ENCODE measurements at places on chromosomes 7 and 10.

DNA sequence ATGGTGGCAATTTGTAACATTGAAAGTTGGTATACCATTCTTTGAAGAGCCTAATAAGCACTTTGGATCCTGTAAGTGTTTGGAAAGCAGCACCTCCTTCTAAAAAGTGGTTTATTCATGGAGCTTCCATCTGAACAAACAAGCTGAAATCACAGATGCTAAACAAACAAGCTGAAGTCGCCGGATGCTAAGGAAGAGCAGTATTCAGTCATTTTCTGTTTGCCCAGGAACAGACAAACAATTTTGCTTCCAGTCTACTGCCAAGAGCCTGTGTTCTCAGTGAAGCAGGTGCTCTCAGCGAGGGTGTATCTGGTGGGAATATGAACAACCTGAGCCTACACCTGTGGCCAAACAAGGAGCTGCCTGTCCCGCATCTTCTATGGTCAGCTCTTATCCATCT, 6.3 kb downstream of the COL28A1 start:
- DNase-seq: no peak

- DNase-seq: no peak
Observed at GRCh38 chr10:5711642-5712041, 27.0 kb downstream of the TASOR2 start.

DNA sequence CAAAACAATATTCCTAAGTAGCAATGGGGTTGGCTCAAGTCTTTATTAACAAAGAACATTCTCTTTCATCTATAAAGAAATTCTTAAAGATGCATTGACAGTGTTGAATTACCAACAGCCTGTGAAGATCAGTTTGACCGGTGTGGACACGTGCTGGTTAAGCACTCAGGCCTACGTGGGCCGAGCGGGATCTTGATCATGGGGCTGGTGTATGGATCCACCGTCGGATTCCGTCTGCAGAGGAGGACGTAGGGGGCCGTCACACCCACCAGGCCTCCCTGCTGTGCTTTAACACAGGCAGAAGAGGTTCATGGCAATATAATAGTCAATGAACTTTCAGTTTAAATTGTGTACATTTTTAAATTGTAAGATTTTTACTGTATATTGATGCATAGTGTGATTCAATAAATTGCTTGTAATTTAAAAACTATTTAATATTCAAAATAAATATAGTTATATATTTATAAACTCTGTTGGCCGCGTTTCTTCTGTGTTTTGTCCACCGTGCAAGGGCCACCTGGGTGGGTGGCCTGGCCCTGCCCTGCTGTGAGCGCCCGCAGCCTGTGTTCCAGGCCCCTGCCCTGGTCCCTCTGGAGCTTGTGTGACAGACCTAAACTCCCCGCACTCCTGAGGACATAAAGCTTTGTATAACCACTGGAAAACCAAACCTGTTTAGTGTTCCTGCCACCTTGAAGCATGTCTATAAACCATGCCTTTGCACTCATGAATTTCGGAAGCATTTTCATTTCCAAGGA, 1.9 kb upstream of the BHLHA15 start:
- no peak for DNase-seq

- DNase-seq: no peak
Observed at GRCh38 chr7:156499247-156499881, 141.2 kb upstream of the RNF32 start.

DNA sequence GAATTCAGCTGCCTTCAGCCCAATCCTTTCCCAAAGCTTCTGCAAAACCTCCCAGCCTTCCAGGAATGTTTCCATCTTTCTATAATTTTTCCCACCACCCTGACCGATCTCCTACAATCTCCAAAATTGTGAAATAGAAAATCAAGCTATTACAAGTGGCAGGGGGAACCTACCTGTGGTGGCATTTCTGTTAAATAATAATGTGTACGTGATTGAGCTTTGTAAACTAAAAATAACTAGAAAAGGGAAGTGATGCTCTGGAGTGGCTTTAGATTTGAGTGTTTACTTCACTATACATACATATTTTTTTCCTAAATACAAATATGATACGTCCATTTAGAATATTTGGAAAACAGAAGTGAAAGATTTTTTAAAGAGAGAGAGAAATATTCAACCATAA, 593.6 kb downstream of the GRM8 start:
- DNase-seq: peak; percentile 18

DNA sequence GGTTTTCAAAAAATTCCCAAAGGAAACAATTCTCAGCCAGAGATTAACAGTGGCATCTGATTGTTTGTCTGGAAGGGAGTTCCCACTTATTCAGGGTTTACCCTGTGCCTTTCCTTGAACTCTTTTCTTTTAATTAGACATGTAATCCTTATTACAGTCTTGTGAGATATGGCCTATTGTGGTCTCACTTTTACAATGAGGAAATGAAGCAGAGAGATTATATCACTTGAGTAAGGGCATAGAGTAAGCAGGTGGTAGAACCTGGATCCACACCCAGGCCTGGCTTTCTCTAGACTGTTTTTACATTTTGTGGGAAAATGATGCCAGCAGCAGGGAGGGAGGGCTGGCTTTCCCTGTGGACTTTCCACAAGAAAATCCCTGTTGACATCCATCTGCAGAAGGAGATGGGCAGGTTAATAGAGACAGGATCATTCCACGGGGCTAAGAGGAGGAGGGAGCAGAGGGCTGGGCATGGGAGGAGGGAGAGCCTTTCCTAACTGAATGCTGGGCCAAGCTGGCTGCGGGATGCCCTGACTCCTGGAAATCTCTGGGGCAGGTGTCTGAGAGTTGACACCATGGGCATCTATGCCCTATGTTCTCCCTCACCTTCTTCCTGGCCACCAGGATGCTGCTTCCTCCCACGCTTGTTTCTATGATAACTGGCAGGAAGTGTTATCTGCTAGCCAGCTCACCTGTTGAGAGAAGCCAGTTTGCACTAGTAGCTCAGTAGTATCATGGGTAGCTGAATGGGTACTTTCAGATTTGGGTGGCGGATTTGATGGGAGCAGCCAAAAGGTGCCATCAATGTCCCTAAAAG, 28.7 kb upstream of the ARHGAP22 start:
- peak; percentile 31 for DNase-seq

GRCh38 chr7:129780257-129780973, 168.9 kb downstream of the NRF1 start:
- DNase-seq: peak; percentile 84

DNA sequence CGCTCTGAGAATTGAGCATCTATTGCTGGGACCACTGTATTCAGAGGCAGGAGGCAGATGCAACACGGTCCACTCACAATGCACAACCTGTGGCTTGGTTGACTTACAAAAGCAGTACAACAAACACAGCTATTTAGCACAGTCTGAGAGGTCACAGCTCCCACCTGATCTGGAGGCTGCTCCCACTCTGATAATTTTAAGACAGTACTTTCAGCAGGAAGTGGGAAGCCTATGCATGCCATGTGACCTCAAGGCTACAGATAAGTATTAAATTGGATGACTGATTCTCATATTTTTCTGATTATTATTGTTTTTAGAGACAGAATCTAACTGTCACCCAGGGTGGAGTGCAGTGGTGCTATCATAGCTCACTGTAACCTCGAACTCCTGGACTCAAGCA, 659.3 kb downstream of the PARD3 start:
- no peak for DNase-seq

GRCh38 chr7:37110660-37111424, 337.8 kb downstream of the ELMO1 start:
- DNase-seq: no peak

GRCh38 chr7:154795437-154795836, 207.5 kb downstream of the PAXIP1 start:
- no peak for DNase-seq

DNA sequence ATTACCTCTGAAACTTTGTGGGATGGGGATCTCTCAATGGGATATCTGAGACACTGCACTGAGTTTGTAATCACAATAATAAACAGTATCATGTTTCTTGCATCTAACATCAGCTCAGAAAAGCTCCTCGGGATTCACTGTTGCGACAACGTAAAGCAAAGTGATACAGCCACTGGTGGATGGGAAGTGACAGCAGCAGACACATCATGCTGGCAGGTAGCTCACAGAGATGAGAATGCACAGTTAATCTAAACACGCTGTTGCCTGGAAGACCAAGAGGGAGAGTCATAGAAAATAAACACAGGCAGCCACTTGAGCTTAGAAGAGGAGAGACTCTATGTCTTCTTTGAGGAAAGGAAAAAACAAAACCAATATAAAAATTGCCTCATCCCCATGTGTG, 513.8 kb downstream of the MAGI2 start:
- no peak for DNase-seq

DNA sequence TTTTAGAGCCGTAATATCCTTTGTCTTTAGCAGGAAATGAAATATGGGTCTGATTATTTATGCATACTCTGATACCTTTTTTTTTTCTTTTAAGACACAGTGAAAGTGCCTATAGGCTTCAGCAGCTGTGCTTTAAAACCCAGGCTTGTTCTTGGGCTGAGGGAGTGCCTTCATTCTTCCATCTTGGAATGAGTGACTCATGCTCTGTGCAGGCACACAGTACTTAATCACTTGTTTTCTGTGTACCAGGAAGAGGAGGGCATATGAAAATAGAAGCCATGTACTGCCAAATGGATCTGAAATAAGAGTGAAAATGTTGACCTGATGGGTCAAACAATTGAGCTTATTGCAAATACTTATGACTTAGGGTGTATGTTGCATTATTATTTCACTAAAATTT, 12.0 kb downstream of the INPP5F start:
- no peak for DNase-seq

DNA sequence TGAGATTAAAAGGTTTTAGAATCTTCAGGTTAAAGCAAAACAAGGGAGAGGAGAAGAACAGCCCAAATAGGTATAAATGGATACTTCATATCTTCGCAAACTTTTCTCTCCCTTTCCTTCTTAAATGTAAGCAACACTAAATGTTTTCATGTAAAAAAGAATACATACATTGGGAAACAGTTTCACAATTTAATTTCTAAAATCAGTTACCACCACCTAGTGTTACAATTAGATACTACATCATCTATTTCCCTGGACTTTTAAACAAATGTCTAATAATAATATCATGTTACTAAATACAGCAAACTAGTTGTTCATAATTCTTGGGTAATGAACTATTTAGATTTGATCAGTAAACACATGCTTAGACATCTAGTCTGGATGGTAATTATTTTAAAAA, 35.8 kb downstream of the MINDY3 start:
- no peak for DNase-seq

DNA sequence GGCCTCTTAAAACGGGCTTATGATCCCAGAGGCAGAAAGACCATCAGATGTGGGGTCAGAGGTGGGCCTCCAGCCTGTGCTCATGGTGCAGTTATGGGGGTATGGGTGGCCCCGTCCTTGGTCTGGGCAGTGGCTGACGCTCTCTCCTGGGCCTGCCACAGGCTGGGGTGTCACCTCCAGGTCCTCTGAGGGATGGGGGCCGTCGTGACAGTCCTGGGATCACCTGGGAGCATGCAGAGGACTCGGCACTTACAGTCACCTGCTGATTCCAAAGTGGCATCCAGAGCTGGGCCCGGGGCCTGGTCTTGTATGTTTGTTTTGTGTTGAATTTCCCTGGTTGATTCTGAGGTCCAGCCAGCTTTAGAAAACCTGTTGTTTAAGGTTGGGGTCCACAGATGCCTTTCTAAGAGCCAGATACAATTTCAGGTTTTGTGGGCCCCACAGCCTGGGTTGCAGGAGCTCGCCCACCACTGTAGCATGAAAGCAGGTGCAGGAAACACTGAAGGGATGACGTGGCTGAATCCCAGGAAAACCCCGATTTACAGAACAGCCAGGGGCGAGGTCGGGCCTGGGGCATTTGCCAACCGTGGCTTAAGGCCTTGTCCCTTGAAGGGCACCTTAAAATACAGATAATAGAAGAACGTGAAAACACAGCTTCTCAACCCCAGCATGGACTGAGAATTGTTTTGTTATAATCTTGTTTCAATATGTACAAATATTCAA, 170.7 kb upstream of the PPP2R2D start:
- DNase-seq: no peak

DNA sequence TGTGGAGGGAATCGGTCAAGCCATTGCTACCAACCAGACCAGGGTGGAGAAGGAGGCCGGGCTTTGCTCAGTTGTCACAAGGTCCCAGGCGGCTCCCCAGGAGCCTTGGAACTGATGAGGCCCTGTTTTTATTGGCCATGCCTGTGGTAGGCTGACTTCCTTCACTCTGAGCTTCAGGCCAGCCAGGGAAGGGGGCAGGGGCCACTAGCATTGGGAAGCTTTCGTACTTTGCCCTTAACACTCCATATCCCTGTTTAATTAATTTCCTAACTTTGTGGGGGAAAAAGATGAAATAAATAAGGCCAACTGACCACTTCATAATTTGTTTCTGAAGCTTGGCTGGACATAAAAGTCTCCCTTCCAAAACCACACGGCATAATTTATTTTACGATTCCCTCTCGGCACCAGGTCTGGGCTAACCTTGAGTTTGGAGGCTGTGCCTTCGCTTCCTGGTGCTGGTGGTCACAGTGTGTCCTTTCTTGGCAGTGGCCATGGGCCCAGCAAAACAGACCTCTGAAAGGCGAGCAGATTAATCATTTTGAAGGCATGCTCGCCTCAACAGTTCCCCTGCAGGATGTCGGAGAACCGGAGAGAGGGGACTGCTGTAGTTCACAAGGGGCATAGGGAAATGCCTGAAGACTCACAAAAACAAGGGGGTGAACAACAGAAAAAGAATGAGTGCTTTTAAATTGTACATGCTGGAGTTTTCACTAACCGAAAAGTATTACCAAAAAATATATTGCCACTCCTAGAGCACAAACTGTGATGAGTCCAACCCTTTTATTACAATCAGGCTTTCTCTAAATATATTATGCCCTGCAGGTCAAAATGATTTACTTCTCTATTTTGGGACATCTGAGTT, 966.0 kb downstream of the LRMDA start:
- no peak for DNase-seq

- DNase-seq: no peak
Observed at GRCh38 chr10:95297402-95297801, 6.6 kb upstream of the PDLIM1 start.

DNA sequence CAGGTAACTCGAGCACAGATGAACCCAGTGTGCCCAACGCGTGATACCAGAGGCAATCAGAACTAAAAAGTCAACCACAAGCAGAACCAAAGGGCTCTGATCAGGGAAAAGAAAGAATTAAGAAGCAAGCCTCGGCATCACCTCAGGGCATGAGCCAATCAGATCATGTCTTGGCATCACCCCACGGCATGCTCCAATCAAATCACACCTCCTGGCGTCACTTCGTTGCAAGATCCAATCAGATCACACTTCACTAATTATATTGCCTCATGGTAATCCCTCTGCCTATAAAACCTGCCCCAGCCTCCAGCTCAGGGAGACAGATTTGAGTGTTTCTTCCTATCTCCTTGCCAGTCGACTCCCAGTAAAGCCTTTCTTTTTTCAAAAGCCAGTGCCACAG, 46.8 kb downstream of the TYW1B start:
- DNase-seq: no peak

GRCh38 chr10:121553511-121554264, 44.6 kb downstream of the FGFR2 start:
- no peak for DNase-seq

- DNase-seq: no peak
Observed at GRCh38 chr10:3231951-3232730, 59.6 kb upstream of the PITRM1 start.

- peak; percentile 37 for DNase-seq
Observed at GRCh38 chr7:77759294-77759889, 38.8 kb downstream of the TMEM60 start.
